ENCODE measurements at places on chromosomes 1 and 21.

DNA sequence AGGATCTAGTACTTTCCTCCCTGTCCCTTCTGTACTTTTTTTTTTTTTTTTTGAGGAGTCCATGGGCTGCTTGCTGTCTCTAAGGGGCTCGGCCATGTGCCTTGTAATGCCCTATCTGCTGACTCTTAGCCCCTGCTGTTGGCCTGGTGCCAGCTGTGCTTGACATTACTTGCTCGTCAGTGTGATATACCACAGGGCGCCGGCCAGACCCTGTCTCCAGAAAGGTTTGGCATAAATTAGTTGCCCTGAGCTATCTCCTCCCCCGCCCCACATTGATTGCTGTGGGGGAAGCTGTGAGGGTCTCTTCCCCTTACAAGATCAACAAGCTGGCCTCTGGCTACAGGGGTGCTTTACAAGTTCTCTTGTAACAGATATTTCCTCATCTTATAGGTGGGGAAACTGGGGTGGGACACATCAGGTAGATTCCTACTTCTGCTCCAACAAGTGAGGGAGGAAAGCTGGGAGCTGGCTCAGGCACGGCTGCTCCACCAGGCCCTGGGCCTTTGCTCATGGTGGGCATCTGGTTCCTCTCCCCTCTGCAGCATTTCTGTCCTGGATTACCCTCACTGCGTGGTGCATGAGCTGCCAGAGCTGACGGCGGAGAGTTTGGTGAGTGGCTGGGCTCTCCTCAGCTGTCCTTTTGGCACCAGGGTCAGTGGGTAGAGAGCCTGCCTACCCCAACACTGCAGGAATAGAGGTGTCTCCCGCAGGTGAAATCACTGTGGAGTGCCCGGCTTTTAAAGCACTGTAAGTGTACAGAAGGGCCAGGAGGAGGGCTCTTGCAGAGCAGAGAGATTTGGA lies 15.6 kb downstream of the STRIP1 start:
- no peak for DNase-seq

- DNase-seq = no peak
These were observed 17.6 kb downstream of the COQ8A start for GRCh38 chr1:226957714-226958113.

- no peak for DNase-seq
These were observed 257.1 kb upstream of the GREM2 start for GRCh38 chr1:240869071-240869470.

DNA sequence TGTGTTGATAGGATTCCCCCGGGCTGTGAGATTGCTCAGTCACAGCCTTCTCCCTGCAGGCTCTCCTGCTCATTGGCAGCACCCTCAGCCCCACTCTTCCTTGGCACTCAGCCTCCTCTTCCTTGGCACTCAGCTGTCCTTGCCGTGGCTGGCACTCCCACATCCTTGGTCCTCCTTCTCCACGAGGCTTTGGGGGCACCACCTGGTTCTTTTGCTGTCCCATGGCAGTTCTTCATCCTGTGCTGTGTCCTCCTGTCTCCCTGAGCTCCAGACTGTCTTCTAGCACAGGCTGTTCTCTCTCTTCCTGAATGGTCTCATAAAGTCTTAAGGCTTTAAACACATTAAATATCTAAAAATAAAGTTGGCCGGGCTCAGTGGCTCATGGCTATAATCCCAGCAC lies 27.0 kb downstream of the PKNOX1 start:
- no peak for DNase-seq

DNA sequence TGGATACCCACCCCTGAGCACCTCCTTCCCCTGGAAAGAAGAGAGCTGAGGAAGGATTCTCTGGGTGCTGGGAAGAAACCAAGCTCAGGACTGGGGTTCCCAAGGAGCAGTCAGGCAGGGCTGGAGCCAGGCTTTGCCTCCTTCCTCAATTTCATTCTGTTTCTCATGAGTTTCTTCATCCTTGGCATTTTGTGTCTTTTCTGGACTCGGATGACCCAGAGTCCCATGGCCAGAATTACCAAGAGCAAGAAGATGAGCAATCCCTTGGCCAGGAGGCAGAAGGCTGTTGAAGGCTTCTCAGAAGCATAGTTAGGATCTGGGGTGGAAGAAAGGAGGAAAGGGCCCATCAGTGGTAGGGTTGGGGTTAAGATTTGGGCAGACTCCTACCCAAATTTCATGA lies 2.5 kb downstream of the SLAMF9 start:
- DNase-seq = no peak

GRCh38 chr21:35476621-35477395 lies 427.7 kb upstream of the RUNX1 start:
- DNase-seq = no peak
